CD4-positive, alpha-beta T cell treated with Interferon alpha-2 for 1 hour (primary cell): ENCODE measurements at places on chromosomes 6 and 20.

DNA sequence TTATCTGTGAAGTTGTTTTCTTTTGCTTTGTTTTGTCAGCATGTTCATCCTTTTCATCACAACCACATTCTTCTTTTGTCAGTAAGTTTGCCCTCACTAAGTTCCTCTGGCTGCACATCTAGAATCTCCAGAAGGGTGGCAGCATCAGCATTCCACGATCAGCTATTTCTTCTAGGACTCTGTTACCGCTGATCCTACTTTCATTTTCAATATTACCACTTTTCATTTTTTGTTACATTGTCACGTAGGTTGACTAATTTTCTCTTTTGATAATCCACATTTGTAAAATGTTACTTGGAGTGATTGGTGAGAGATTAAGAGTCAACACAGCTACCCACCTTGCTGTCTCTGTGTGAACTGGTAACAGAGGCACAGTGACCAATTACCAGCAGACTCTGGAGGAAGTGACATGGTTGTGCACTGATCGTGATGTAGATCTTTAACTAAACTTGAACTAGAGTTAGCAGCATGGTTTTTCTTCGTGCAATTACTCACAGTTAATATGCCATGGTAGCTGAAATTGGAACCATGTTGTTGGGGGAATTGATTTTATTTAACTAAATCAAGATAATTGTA is 307.9 kb upstream of the SLC35B3 start:
- no peak for DNase-seq

GRCh38 chr6:108750801-108751200 is 97.4 kb upstream of the ARMC2 start:
- DNase-seq = no peak

DNA sequence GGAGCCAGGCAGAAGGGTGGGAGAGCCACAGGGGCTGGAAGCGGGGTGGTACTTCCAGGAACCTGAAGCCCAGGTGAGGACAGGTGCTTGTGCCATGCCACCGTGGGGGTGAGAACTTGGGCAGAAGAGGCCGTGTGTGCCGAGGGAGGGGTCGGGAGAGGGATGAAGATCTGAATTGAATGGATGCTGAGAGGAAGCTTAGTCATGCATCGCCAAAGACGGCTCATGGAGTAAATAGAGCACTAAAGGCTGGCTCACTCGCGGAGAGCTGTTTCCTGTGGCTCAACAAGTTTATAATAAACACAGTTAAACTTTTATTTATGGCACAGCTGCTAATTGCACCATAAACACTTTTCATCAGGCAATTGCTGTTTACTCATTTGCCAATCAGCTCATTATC is 21.7 kb upstream of the MYT1 start:
- DNase-seq = no peak

DNA sequence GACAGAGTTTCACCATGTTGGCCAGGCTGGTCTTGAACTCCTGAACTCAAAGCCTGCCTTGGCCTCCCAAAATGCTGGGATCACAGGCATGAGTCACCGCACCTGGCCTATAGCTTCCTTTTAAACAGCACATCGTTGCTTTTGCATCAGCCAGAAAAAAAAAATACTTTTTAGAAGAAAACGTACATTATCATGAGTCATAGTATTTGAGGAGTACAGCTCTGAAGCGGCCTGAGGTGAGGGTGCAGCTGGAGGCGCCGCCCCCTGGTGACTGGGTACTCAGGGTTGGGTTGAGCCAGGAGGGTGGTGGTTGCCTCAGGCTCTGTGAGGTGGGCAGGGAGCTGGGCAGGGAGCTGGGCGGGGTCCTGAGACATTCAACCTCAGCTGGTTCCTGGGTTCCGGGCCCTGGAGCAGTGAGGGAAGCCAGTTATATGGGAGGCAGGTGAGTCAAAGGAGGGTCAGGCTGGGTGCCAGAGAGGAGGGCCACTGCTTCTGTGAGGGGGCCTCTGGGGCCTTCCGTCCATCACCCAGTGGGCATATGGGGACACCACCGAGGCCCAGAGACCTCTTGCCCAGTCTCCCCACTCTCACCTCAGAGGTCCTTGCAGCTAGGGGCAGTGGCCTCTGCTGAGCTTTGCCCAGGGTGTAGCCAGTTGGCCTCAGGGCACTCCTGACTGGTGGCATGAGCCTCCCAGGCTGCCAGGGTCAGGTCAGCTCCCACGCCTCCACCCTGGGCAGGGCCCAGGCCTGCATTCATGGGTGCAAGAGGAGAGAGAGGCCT is 11.7 kb upstream of the ID1 start:
- DNase-seq = no peak

- DNase-seq = no peak
Measured at GRCh38 chr6:30881392-30882203, 2.7 kb upstream of the DDR1 start.

GRCh38 chr6:49866485-49866943 is at the start of gene CRISP1:
Gene CRISP1, minus strand, starts transcription at chr6:49866535. Its CDS starts 9,135 bp downstream, at chr6:49857400.
- no peak for DNase-seq

- DNase-seq = no peak
Measured at GRCh38 chr20:3461211-3461771, 9.5 kb upstream of the ATRN start.

DNA sequence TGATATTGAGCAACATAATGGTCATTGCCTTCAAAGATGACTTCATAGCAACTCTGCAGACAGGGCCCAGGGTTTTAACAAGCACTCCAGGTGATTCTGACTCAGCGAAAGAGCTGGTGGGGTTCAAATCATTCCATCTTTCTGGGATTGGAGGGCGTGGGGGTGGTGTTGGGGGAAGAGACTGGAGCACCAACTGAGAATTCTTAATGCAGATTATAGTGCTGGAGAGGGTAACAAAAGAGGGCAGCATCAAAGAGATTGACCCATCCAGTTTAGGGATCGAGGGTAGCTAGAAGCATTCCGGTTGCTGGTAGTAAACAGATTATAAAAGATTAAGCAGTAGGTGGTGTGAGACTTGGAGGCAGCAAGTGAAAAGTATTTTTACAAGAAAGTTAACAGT is 15.9 kb downstream of the PFDN4 start:
- DNase-seq = no peak

DNA sequence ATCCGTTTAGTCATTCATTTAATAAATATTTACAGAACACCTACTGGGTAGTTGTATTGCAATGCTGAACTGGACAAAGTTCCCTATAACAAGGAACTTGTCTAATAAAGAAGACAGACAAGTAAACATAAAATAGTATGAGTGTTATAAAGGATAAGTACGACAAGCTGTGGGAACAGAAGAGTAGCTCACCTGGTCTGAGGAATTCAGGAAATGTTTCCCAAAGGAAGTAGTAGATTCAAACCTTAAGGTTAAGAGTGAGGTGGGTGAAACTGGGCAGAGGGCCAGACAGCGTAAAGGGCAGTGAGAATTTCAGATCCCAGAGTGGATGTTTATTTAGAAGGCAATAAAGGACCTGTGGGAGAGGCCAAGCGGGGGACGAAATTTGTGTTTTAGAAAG is 72.3 kb upstream of the CD2AP start:
- DNase-seq = no peak

GRCh38 chr6:13205106-13205505 is 123.2 kb downstream of the TBC1D7 start:
- DNase-seq = no peak

DNA sequence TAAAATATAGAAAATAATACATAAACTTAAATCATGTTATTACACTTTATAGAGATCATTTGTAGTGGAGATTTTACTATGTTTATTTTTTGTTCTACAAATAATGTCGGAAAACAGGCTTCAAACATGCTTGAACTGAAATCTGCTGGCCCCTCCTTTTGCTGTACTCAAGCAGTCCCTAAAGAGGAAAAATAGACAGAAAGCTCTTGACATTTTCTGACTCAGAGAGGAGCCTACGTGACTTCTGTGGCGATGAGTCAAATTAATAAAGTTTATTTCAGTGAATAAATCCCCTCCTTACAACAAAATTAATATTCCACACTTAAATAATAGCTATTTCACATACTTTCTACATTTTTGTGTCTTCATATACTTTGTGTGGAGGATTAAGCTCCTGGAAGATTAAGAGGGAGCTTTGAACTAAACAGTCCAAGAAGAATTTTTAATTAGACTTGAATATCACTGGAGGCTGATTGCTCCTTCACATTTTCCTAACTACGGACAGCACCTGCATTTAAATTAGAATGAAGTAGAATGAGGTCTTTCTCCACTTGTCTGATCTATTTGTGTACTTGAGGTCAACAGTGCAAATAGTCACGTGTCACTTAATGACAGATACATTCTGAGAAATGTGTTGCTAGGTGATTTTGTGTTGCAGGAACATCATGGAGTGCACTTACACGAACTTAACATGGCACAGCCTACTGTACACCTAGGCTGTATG is 1.7 kb upstream of the TREM1 start:
- no peak for DNase-seq

DNA sequence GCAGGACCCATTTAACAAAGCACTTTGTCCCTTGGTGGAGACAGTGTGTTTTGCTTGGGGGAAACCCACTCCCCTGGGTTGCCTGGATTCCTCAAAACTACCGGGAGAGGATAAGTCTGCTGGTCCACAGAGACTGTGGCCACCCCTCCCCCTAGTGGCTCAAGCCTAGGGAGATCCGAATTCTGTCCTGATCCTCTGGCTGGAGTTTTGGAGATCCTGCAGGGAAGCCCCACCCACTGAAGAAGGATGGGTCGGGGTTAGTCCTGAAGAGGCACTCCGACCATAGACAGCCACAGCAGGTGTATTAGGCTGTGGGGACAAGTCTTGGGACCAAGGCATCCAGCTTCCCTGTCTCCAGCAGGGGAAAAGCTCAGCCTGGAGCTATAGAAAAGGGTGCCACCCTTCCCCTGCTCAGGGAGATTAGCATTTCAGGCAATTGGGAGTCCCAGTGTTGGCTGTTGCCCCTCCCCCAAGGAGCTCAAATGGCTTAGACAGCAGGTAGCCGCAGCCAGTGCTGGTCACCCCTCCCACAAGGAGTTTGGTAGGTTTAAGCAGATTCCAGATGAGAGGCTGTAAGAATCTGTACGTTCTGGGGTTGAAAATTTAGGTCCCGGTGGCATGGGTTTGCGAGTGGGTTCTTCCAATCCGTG is 750.0 kb downstream of the TBC1D32 start:
- DNase-seq = no peak

DNA sequence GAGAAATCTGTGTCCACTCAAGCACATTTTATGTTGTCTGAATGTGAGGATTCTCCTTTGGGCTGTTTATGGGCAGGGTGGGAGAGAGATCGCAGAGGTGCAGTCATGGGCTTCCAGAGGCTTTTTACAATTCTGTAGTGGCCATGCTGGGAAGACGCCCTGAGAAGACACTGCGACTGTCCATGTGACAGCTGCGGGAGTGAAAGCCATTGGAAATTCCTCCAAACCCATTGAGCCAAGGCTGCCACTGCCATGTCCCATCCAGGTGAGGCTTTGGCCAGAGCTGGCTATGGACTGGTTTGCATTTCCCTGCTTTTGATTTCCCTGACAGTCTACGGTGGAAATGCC is 216.9 kb upstream of the ECI2 start:
- DNase-seq = no peak
